A172 (cell line): ENCODE measurements at places on chromosomes 1 and 21. TPM values are rescaled to one million over a fixed set of nuclear protein-coding genes. Genes with fewer than 3 reads are reported as not detected.

GRCh38 chr1:85316321-85316720, 39.9 kb upstream of the BCL10 start:
- DNase-seq, result no peak

Gene BSND
- not detected in 2 replicates for total RNA-seq

DNA sequence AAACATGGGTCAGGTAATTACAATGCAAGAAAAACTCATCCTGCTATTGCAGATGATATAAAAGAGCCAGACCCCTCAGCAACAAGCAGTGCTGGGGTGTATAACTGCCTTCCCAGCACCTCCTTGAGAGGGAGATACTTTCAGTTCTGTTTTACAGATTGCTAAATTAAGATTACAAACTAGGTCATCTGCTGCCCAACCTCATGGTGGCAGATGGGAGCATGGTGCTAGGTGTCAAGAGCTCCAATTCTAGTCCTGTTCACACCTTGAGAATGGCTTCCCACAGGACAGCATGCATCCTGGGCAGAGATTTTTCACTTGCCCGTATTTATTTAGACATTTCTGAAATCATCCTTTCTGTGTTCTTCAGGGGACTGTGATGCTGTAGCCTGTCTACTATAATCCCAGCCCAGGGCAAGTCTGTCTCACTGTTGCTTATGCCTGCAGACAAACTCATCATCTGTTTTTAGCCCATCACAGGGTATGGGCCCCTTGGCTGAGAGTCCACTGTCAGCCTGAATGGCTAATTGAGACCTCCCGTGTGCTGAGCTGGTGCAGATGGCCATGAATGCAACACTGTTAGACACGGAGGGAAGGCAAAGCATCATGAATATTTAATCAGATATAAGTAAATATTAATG, 40.2 kb upstream of the PBX1 start:
- no peak for DNase-seq

GRCh38 chr1:167428395-167428794, 89.9 kb downstream of the CD247 start:
- no peak for DNase-seq

DNA sequence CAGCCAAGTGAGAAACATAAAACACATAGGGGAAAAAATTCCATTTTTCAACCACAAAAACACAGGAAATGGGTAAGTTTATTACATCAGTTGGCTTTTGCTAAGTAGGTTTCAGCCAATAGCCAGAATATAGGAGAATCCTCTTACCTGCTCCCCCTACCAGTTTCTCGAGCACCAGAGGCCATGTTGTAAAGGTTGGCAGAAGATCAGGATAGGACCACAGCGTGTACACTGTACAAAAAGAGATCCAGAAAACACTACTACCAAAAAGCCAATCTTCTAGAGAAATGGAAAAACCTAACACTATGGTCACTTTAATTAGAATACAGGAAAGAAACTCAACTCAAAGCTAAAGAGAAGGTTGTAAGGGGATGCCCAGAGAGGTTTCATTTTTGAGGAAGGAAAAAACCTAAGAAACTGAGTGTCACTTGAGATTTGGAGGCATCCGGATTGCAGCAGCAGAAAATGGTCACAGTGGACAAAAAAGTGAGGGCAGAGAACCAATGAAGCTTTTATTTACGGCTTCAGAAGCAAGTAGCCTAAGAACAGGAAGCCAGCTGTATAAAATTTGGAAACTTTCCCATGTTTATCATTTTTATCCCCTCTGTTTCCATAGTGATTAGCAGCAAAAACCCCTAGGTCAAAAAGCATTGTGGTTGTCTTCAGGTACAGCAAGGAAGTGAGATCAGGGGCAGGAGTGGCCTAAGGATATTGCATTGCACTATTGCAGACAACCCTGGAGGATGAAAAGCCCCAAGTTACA, 2.9 kb downstream of the EIF2D start:
- DNase-seq, result no peak

DNA sequence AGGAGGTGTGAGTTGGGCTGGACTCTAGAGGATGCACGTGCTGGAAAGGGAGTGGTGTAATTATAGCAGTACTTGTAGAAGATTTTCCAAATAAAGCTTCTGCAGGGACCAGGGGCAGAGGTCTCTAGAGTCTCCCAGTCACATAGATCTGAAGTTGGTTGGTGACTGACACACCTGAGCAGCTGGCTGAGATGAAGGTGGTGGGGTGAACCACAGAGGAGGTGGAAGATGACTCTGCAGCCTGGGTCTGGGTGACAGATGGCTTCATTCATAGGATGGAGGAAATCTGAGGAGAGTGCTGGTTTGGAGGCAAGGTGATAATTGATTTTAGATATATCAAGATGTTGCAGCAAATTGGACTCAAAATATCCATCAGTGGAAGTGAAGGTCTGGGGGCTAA, 178.9 kb upstream of the IVNS1ABP start:
- no peak for DNase-seq

DNA sequence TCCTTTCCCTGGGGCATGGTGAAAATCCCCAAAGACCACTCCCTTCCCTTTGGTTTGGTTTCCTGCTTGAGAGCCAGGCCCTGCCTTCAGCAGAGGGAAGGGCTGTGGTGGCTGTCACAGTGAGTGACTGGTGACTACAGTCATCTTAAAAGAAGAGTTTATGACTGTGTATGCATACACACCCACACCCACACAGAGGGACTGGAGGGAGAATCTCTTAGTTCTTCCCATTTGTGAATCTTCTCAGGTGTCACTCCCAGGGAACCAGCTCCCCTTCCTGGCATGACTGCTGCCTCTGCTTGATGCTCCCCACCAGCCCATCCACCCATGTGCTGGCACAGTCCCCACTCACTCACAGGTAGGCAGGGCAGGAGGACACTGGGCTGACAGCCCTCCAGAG, 3.9 kb upstream of the KCNA2 start:
- no peak for DNase-seq

DNA sequence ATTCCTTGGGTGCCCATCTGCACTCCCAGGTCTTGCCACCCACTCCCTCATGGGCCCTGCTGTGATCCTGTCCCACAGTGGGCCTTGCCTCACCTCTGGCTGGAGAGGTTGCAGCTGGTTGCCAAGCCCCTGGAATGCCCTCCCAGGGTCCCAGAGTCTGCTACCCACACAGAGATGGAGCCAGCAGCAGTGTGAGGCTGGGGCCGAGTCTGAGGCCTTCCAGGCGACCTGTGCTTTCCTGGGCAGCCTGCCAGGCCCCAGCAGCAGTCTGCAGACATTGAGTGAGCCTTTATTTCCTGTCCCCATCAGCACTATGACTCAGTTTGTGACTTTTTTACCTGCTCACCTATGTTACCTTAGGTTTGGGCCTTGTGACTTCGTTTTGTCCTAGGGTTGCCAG, 25.0 kb upstream of the TSPAN2 start:
- DNase-seq, result no peak

Gene RNASEL
- 14.6 and 16.7 TPM in 2 replicates for total RNA-seq

Gene IGSF3
- total RNA-seq, result 20.9 and 26.0 TPM in 2 replicates

GRCh38 chr1:189496768-189497167, 980.9 kb downstream of the BRINP3 start:
- DNase-seq, result no peak
